NCI-H1417 treated with DMSO at 0.1 percent for 48 hours (cell line): ENCODE measurements at places on chromosomes 6 and 20.

- no peak for DNase-seq
These were observed 170.9 kb downstream of the TTLL2 start for GRCh38 chr6:167495506-167496401.

GRCh38 chr6:107235511-107235910 is 120.2 kb upstream of the BEND3 start:
- DNase-seq: no peak

DNA sequence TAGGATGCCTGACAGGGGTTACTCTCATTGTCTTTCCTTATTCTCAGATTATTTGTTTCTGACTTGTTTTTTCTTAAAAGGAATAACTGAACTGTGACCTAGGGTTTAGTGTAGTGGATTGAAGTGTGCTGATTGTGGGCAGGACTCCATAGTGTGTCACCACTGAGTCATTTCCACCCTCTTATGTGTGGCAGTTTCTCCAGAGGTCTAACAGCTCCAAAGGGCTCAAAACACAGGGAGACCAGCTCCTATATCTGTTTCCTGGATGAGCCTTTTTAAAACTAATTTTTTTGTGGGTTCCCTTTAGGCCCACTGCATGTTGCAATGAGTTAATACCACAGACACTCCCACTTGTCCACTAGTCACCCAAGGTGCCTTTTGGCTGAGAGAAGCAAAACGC is 951.1 kb upstream of the ADGRB3 start:
- no peak for DNase-seq

DNA sequence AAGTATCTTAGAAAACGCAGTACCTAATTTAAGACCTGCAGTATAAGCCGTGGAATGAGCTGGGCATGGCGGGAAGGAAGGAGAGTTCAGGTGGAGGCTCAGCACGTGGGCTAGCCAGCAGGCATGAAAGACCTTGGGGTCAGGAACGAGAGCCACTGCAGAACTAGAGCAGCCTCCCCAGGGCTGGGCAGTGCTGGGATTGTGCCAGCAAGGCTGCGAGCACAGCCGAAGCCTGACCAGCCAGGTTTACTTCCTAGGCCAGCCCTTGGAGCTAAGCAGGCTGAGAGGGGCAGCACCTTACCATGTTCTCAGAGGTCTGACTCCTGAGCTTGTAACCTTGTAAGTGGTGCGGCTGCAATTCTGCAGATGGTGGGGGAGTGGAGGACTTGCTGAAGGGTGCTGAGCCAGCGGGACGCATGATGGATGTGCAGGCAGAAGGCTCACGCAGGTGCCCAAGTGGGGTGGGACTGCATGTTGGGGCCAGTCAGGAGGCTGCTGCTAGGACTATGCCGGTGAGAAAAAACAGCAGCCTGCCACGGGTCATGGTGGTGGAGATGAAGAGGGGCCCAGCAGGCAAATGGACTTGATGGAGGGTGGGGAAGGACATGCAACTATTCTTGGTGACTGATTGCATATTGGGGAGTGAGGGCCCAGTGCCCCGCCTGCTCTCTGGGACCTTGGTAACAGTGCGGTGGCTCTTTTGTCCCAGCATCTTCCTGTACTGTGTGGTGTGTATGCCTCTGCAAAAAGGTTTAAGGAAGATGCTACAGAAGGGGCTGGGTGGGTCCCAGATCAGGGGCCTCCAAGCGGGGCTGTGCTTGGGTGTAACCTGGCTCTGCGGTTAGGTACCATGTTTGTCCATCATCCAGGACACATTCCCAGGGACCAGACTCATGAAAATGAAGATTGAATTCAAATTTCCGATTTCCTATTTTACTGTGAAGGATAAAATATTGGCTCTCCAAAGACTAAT is 37.6 kb upstream of the IRF4 start:
- no peak for DNase-seq

DNA sequence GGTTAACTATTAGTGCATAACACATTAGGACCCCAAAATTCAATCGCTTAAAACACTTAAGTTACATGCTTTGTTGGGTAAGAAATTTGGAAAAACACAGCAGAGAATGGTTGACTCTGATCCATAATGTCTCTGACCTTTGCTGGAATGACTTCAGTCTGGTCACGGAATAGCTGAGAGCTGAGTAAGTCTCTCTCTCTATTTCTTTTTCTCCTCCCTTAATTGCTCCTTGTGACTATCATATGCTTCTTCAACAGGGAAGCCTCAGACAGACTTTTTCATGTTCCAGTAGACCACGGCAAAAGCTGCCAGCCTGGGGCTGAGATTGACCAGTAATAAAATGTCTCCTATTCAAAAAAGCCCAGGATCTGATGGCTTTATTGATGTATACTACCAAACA is 4.8 kb downstream of the OR12D1 start:
- DNase-seq: no peak

DNA sequence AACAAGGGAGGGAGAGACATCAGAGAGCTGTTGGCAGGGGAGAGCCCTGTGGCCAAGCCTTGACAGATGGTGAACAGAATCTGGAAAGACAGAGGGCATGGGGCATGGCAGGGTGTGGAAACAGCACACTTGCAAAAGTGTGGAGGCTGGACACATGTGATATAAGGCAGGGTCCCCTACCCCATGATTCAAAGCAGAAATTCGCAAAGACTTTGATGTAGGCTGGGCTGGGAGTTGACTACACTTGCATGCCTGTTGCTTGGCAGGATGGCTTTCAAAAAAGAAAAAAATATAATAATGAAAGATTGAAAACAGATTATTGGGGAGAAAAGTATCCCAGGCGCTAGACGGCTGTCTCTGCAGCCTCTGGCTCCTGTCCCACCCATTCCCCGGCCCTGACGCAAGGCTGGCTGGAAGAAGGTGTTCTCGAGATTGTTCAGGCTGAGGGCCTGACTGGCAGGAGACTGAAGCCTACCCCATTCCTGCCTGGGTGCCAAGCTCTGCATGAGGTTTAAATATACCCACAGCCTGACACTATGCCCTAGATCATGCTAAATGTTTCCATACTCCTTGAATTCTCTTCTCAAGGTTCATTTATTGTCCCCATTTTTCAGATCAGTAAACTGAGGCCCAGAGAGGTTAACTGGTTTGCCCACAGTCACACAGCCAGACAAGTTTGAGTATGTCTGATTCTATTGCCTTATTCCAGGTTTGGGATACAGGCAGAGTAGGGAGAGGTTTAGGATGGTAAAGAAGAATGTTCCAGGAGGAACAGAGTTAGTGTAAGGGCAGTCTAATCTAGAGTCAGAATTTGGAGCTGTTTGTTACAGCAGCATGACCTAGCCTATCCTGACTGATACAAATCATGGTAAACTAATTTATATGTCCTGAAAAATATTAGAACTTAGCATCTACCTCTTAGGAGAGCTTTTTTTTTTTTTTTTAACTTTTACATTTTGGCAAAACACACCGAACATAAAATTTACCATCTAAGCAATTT is 23.4 kb upstream of the CCN5 start:
- no peak for DNase-seq

DNA sequence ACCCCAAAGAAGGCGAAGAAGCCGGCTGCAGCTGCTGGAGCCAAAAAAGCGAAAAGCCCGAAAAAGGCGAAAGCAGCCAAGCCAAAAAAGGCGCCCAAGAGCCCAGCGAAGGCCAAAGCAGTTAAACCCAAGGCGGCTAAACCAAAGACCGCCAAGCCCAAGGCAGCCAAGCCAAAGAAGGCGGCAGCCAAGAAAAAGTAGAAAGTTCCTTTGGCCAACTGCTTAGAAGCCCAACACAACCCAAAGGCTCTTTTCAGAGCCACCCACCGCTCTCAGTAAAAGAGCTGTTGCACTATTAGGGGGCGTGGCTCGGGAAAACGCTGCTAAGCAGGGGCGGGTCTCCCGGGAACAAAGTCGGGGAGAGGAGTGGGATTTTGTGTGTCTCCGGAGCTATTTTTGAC is 69.6 kb downstream of the HFE start:
- no peak for DNase-seq

- no peak for DNase-seq
These were observed 279.6 kb downstream of the NRN1 start for GRCh38 chr6:5726976-5727718.

DNA sequence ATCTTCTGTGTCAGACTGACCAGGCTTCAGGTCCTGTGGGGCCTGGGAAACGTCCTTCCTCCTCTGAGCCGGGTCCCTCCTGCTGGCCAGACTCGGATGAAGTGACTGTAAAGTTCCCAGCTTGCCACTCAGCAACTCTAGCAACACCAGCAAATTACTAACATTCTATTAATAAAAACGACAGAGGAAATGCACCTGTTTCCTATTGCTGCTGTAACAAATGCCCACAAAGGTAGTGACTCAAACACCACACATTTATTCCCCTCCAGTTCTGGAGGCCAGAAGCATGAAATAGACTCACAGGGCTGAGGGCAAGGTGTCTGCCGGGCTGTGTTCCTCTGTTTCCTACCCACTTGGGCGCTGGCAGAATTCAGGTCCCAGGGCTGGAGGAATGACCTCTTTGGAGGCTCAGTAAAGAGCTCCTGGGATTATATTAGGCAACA is 48.8 kb downstream of the CTCFL start:
- DNase-seq: no peak

DNA sequence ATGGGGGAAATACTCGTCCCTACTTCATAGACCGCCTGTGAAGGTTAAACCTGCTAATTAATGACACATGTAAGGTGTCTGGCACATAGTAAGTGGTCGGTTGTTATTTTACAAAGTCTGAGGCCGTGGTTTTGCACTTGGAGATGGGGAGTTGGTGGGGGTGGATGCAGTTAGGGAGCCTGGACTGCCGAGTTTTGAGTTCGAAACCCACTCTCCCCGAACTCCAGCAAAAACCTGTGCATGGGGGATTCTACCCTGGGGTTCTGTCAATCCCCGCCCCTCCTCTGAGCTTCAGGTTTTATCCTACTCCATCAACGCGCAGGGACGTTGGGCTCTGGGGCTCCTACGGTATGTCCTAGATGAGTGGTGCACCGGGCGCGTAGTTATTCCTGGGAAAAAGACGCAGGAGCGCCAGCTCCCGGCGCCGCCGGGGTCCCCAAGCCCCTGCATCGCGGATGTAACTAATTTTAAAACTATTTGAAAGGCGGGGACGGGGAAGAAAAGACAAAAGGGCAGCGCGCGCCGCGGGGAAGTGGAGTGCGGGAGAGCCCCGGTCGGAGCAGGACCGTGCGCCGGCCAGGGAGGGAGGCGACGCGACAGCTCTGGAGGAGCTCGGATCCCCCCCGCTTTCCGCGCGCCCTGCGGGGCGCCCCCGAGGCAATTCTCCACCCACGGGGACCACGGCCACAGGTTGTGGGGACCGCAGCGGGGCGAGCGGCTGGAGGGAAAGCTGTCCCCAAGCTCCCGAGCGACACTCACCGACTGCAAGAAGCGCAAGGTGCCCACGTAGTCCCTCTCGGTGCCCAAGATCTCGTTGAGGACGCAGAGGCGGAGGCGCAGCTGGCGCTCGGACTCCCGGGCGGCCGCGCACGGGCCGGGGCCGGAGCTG is 672 bp downstream of the PREX1 start:
- no peak for DNase-seq

DNA sequence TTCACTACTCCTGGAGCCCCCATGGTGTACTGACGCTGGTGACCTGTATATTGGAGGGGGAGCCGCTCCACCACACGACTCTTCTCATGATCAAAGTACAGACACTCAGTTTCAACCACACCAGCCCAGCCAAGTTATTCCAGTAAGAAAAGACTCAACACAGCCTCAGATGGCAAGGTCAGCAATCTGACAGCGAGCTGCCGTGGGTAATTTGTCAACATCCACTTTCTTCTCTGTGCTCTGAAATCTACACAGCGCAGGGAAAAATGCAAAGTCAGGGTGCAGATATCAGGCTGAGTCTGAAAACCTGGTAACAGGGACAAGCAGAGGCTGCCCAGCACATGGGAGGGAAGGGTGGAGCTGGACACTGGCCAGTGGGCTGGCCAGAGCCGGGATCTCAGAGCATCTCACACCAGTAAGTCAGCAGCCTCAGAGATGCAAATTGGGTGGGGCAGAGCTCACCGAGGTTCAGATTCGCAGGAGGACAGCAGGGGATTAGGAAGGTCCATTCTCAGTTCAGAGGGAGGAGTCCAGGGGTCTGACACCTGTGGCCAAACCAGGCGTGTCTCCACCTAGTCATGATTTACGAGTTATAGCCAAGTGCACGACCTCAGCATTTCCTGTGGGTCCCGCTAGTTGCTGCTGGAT is 44.5 kb upstream of the RPS6KA2 start:
- no peak for DNase-seq

DNA sequence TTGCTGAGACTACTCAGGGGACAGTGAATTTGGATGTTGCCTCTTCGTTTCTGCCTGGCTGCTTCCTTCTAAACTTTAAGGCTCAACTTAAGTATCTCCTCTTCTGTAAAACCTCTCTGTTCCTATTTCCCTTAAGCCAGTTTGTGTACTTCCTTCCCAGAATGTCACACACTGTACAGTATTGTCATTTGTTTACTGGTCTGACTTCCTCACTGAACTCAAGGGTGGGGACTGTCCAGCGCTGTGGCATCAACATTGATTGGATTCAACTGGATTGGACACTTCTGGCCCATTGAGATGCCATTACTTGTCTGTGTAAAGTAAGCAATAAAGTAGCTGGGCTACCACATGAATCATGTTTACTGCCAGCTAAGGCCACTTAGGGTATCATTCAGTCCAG is 69.7 kb downstream of the ANKS1A start:
- DNase-seq: no peak

DNA sequence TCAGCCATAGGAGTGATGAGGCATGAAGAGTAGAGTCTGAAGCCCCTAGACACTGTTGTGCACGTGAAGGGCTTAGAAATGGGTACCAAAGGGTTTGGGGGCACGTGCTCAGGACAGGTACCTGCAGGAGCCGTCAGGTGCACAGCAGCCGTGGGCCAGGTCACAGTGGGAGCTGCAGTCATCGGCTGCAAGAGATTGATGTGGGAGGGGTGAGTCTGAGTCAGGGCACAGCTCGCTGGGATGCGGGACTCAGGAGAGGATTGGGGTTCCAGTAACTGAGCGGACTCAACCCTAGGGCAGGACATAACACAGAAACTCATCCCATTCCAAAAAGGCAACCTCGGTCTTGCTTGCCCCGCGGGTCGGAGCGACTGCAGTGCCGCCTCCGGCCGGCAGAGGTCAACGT is 1.1 kb downstream of the DLK2 start:
- no peak for DNase-seq

- DNase-seq: no peak
These were observed 141.2 kb downstream of the DTNBP1 start for GRCh38 chr6:15521582-15521981.

DNA sequence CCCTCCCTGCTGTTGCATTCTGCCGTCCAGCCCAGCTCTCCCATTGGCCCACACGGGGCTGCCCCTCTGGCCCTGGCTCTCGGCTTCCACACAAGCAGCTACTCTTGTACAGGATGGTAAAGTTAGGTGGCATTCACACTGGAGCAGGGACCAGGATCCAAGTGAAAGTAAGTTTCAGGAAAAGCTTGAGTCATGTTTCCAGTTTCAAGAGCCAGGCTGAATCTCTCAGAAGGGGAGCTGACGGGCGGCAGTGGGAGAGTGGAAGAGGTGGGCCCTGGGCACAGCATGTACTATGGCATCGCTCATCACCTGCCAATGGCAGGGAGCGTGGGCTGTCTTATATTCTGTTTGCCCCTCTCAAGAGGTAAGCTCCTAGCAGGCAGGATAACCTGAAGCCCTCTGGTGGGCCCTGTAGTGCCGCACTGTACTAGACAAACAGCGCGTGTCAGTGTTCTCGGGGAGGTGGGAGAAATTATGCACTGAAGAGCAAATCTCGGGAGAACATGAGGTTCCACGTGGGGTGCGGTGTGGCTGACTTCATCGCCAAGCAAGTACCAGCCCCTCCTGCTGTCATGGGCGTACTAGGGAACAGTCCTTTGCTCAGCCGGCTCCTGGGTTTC is 241.5 kb downstream of the NRN1 start:
- no peak for DNase-seq
